ENCODE measurements at places on chromosomes 2 and 18.

DNA sequence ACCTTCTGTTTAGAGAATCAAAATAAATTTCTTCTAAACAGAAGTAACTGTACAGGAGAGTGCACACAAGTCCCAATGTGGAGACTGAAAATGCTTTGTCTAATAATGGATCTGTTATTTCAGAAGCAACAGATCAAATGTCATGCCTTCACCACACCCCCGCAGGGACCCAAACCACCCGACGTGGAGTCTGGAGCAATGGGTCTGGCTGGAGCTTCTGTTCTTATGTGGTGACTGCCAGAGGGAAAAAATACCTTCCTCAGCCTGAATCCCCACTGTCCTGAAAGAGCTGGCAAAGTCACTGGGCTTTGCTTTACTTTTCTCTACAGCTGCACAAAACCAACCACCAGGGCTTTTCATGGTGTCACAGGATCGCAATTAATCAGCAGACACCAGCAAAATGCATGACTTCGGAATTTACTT, 119.0 kb upstream of the ZFP36L2 start:
- DNase-seq, result no peak

GRCh38 chr2:215651412-215651811, 215.5 kb upstream of the FN1 start:
- no peak for DNase-seq

GRCh38 chr2:189076120-189076519, 101.9 kb downstream of the COL3A1 start:
- no peak for DNase-seq

- no peak for DNase-seq
Measured at GRCh38 chr2:28975671-28976070, 5.4 kb upstream of the TOGARAM2 start.

GRCh38 chr2:105567996-105568494, 169.2 kb upstream of the FHL2 start:
- DNase-seq, result no peak

DNA sequence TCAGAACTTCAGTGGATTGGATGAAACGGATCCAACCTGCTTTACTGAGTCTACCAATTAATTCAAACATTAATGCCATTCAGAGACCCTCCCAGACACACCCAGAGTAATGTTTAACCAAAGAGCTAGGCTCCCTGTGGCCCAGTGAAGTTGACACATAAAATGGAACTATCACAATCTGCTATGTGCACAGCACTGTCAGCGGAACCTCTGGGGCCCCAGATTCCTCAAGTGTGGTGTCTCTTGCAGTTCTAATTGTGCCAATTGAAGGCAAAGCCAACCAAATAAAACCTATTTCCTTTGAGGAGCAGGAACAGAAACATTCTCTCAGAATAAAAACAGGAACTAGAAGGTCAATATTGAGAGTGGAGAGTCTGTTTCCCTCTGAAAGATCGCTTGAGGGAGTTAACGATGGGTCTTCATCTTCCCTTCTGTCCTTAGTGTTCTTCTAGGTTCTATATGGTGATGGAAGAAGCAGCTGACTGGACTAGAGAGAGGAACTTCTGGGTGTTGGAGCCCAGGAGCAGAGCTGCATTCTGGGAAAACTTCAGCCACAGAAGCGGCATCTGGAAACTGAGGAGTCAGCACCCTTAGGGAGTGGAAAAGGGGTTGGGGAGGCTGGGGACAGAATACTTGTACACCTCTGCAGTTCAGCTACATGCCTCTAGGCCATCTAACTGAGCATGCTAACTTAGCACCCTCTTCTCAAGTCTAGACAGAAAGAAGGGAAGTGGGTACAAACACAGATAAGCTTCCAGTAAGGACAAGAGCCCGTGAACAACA, 174.4 kb upstream of the FBXO11 start:
- peak; percentile 43 for DNase-seq

DNA sequence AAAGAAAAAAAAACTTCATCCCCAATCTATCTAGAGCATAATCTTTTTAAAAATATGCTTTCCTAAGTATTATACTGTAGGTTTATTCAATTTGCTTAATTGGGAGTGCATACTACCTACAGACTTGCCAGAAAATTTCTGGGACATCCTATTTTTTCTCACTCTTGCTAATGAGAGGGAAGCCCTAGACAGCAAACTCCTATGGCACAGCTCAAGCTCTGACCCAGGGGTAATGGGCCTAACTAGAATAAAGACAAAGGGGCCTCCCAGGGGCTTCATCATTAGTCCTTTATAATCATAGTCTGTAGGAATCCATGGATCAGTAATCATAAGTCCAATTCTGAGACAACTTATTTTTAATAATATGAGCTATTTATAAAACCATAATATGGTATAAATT, 142.6 kb upstream of the ITGA4 start:
- no peak for DNase-seq

GRCh38 chr2:33777786-33778185, 178.7 kb upstream of the FAM98A start:
- DNase-seq, result no peak

- DNase-seq, result peak; percentile 12
Measured at GRCh38 chr2:238389988-238390589, 36.6 kb upstream of the ASB1 start.

- peak; percentile 89 for DNase-seq
Measured at GRCh38 chr2:239822146-239822831, 202.9 kb downstream of the NDUFA10 start.

DNA sequence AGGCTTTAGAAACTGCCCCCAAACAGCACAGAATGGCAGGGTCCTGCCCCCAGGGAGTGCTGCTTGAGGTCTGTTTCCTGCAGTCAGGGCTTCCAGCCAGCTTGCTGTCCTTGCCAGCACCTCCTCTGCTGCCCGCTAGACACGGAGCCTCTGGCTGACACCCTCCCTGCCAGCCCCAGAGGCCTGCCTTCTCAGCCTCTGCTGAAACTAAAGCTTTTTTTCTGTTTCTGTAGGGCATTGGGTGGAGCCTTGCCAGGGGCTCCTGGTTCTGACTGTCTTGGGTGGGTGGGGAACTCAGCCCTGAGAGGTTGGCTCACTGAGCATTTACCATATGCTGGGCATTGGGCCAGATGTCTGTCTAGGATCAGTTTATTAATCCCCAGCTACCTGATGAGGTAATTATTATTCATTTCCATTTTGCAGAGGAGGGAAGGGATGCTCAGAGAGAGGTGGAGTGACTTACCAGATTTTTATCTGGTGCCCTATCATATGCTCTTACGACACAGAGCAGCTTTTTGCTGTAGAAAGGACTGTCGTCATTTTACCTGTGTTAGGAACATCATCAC, 35.4 kb downstream of the INPP4A start:
- DNase-seq, result no peak

GRCh38 chr2:23760736-23761135, 166.2 kb downstream of the ATAD2B start:
- DNase-seq, result peak; percentile 12

- DNase-seq, result peak; percentile 58
Measured at GRCh38 chr2:64586883-64587481, 62.9 kb downstream of the AFTPH start.

DNA sequence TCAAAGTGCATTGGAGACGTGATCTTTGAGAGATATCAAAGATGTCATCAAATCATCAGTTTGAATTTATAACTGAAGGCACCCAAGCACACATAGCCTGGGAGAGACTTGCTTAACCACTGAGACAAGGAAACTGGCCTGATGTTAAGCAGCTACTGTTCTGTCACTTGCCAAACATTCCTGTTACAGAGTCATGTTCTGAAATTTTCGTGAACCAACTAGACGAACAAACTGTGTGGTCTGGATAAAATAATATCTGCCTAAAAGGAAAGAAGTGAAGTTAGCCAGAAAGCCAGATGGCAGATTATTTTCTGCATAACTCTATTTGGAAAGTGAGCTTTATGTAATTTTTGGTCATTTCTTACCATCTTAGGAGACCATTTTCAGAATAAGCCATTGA, 51.4 kb downstream of the SPATS2L start:
- DNase-seq, result no peak

GRCh38 chr2:16218625-16219024, 278.3 kb downstream of the MYCN start:
- peak; percentile 15 for DNase-seq

DNA sequence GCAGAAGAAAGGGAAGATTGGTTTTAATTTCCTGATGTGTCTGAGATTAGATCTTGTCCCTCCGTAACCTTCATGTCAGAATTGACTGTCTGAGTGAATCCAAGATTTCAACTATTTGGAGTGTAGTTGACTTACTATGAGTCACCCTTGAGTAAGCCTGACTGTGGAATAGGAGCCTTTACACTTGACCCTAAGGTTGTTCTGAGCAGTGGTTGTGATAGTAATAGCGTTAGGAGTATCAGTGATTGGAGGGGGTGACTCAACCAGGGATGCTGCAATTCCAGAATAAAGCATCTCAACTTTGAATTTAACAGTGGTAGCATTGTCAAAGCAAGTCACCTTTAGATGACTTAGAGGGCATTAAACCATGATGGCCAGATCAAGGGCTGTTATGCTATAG, 979.5 kb upstream of the FAM98A start:
- no peak for DNase-seq

DNA sequence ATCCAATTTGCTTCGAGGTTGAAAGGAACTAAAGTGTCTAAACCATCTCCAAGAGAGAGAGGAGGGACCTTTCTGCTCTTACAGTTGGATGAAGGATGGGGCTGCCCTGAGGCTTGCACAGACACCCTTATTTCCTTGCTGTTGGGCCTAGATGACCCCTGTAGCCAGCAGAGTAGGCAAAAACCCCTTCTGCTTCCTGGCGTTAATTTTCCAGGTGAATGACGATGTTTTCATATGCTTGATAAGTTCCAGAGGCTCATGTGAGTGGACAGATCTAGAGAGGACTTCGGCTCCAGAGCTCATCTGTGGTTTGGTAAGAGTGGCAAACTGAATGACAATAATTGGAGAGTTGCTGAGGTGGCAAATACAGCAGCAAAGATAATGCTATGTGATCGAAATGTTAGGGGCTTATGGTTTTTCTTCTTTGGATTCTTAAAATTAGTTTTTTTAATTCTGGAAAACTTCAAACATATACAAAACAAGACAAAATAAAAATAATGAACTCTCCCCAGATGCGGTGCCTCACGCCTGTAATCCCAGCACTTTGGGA, 98.6 kb upstream of the MAP4K3 start:
- no peak for DNase-seq

- no peak for DNase-seq
Measured at GRCh38 chr2:37367984-37368383, 23.6 kb downstream of the QPCT start.

- no peak for DNase-seq
Measured at GRCh38 chr18:8785855-8786482, 80.6 kb downstream of the MTCL1 start.

DNA sequence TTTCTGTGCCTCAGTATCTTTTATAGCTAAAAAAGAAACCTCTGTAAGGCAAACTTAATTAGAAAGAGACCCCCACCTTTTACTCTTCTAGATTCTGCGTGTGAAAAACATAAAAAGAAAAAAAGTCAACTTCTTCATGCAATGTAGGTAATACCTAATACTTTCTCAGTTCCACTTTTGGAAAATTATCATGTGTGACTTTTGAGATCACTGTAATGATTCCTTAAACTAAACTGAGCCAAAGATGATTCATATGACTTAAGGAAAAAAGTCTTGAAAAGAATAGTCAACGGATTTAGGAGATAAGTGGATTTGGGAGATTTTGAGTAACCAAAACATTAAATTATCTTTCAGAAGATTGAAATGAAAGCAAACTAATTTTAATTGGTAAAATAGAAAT, 48.9 kb downstream of the PLEKHA3 start:
- no peak for DNase-seq

Measured in inflammatory macrophage treated with lipopolysaccharide for 4 hours (primary cell).